ENCODE measurements at places on chromosomes 12 and 14.

- no peak for DNase-seq
These were observed 26.9 kb downstream of the GSTZ1 start for GRCh38 chr14:77347751-77348150.

- DNase-seq, result no peak
These were observed 297.6 kb upstream of the SEL1L start for GRCh38 chr14:81831128-81831820.

DNA sequence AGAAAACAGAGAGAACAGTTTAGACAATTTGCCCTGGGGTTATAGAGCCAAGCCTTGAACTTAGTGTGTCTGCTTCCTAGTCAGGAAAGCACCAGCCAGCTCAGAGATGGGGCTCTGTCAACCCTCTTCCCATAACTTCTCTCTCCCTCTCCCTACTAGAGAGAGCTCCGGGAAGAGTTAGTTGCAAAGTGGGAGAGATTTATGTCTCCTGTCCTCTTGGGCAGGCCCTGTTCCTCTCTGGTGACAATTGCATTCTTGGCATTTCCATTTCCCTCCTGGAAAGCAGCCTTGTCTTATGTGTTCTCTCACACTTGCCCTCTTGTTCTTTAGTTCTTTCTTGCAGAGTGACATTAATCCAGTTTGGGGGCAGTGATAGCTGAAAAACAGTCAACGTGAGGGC, 42.1 kb upstream of the TUNAR start:
- no peak for DNase-seq

- no peak for DNase-seq
These were observed 1.6 kb downstream of the TMEM260 start for GRCh38 chr14:56581041-56581727.

GRCh38 chr12:51818566-51819300, 29.8 kb downstream of the FIGNL2 start:
- no peak for DNase-seq

All from HuH-7.5 (cell line).